Hair follicular keratinocyte (primary cell): ENCODE measurements at places on chromosomes 3 and 15. TPM values are rescaled to one million over a fixed set of nuclear protein-coding genes. Genes with fewer than 3 reads are reported as not detected.

The BCL2A1 gene
- total RNA-seq = 0.38 and 1.0 TPM in 2 replicates

The ARGFX gene
- not detected in 2 replicates for total RNA-seq

The GOLGA8T gene
- not detected in 2 replicates for total RNA-seq

The EXOSC7 gene
- 57.0 and 97.4 TPM in 2 replicates for total RNA-seq

The AGTR1 gene
- total RNA-seq = 0.95 TPM in 1 of 2 replicates, not detected in the other

The PTH1R gene
- not detected in 2 replicates for total RNA-seq

The FBXW12 gene
- not detected in 2 replicates for total RNA-seq

The OCA2 gene
- total RNA-seq = not detected in 2 replicates

The CORO2B gene
- 1.0 and 4.1 TPM in 2 replicates for total RNA-seq

The ATP13A5 gene
- not detected in 2 replicates for total RNA-seq

The ZPLD1 gene
- total RNA-seq = 0.72 and 4.1 TPM in 2 replicates

The ROPN1B gene
- not detected in 2 replicates for total RNA-seq

The THAP10 gene
- 4.2 and 7.2 TPM in 2 replicates for total RNA-seq

The NRG4 gene
- total RNA-seq = 0.19 and 0.47 TPM in 2 replicates

The LHFPL4 gene
- total RNA-seq = 0.08 TPM in 1 of 2 replicates, not detected in the other

The ZNF80 gene
- total RNA-seq = not detected in 2 replicates

The NDN gene
- 16.9 and 20.2 TPM in 2 replicates for total RNA-seq

The KNL1 gene
- 9.7 and 23.4 TPM in 2 replicates for total RNA-seq

The CPB1 gene
- not detected in 2 replicates for total RNA-seq

The CHRNA3 gene
- not detected in 2 replicates for total RNA-seq

The RPSA gene
- total RNA-seq = 2,555 and 2,813 TPM in 2 replicates

The DZIP1L gene
- total RNA-seq = 5.5 and 5.7 TPM in 2 replicates

The SLC4A7 gene
- total RNA-seq = 51.4 and 61.5 TPM in 2 replicates

The STARD5 gene
- total RNA-seq = 17.0 and 18.7 TPM in 2 replicates

The GABRR3 gene
- total RNA-seq = not detected in 2 replicates

The NOX5 gene
- 0.30 and 1.0 TPM in 2 replicates for total RNA-seq

The SPINK8 gene
- not detected in 2 replicates for total RNA-seq

The GOLGA8G gene
- total RNA-seq = not detected in 2 replicates

The TTLL13 gene
- total RNA-seq = 0.08 and 0.11 TPM in 2 replicates

The PLA2G4D gene
- total RNA-seq = 0.08 TPM in 1 of 2 replicates, not detected in the other

The TUSC7 gene
- not detected in 2 replicates for total RNA-seq
